Stimulated activated CD8-positive, alpha-beta memory T cell treated with anti-CD3 and anti-CD28 coated beads, Interleukin-7, amount 100 ng/mL, for 4 hours (primary cell): ENCODE measurements at places on chromosomes 5 and 9.

DNA sequence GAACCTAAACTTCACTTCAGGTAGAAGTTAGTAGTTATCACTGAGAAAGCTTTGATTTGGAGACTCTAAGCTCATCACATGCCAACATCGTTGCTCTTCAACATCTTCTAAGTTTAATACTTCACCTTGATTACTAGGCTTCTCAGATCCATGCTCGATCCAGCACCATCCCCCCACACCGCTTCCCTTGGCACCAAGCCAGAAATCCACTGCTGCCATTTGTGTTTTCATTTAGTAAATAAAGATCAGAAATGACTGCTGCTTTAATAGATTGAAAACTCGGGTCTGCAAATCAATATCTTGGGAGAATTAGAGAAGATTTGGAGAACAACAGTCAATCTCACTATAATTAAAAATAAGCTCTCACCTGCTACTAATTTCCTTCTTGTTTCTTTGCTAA is 214.7 kb upstream of the NR4A3 start:
- no peak for DNase-seq

DNA sequence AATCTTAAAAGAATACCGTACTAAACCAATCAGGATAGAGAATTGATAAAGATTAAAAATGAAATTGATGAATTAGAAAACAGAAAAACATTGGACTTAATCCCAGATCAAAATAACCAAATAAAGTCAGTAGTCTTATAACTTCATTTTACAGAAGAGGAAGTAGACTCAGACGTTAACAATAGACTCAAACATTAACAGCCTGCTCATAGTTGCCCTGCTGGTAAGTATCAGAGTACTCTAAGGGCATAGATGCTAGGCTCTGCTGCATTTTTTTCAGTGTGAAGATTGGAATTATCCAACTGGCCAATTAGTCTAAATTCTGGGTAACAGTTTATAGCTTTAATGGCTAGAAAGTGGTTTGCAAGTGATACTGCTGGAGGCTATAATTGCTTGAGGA is 42.9 kb downstream of the ADGRV1 start:
- no peak for DNase-seq

DNA sequence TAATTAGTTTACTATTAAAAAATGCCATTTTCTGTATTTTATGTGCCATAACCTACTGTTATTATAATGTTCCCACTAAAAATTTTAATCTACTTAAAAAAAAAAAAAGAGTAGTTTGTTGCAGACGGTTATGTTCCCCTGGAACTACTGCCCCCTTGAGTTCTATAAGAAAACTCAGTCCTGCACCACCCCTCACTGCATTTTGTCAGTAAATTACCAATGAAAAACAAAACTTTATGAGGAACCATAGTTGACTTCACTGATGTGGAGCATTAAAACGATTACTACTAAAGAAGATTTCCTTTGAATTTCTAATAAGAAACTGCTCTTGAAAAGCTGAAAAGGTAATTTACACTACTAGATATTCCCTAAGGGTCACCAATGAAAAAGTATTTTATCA is 288.7 kb downstream of the FBXL17 start:
- DNase-seq: no peak

GRCh38 chr5:59190746-59191145 is 607.9 kb downstream of the RAB3C start:
- no peak for DNase-seq

- no peak for DNase-seq
Measured at GRCh38 chr9:133854048-133854447, 115.9 kb upstream of the SARDH start.

DNA sequence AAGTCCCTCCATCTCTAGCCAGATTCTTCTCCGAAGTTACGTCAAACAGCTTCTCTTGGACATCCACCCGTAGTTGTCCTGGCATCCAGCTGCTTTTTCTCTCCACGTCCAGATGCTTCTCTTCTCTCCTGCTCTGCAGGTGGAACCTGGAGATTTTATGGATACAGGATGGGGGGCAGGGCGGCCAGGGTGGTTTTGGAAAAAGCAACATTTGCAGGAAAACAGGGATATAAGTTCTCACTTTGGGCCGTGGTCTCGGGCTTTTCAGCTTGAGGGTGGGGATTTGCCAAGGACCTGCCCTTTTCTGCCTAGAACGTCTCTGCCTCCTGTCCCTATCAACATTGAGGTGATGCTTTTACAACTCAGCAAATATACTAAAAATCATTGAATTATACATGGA is 1941.6 kb upstream of the C9orf72 start:
- DNase-seq: no peak

GRCh38 chr5:58012801-58013315 is 447.0 kb downstream of the PLK2 start:
- no peak for DNase-seq

GRCh38 chr5:10507575-10508096 is 56.2 kb upstream of the ANKRD33B start:
- DNase-seq: no peak

- DNase-seq: no peak
Measured at GRCh38 chr9:13107008-13107407, 172.5 kb downstream of the MPDZ start.

DNA sequence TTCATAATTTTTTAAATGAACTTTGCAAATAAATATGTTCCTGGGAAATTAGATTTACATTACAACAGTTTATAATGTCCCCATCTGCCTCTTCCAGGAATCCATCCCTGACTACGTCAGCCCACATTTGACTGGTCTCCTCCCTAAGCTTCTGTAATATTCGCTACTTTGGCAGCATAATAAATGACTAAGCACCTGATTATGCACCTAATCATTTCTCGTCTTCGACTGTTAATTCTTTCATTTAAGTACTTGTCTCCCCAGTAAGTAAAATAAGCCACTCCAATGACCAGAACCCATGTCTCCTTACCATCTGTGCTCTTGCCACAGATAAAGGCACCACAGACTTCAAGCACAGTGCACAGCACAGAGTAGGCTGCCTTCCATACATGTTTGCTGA is 122.7 kb downstream of the DENND1A start:
- no peak for DNase-seq

GRCh38 chr9:16515207-16515606 is 355.3 kb downstream of the BNC2 start:
- DNase-seq: no peak

- no peak for DNase-seq
Measured at GRCh38 chr5:135861641-135862040, 27.2 kb downstream of the SLC25A48 start.

- DNase-seq: no peak
Measured at GRCh38 chr9:35277171-35277520, 115.3 kb downstream of the UNC13B start.

GRCh38 chr9:101635473-101635872 is 40.7 kb upstream of the PPP3R2 start:
- no peak for DNase-seq

- DNase-seq: no peak
Measured at GRCh38 chr5:73297430-73297829, 124.4 kb downstream of the TMEM174 start.

DNA sequence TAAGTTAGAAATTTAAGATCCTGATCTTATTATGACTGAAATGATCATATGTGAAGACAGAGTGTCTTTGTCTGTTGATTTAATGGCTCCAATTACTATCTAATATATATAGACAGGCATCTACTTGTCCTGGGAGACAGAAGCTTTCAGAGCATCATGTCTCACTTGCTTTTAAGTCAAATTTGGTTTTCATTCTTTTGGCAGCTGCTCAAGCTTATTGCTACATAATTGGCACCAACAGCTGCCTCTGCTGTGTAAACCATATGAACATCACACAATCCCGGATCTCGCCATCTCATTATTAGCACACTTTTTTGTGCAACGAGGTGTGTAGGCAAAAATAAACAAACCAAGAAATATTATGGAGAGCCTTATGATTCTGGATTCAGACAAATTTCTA is 1717.9 kb downstream of the EFNA5 start:
- no peak for DNase-seq

DNA sequence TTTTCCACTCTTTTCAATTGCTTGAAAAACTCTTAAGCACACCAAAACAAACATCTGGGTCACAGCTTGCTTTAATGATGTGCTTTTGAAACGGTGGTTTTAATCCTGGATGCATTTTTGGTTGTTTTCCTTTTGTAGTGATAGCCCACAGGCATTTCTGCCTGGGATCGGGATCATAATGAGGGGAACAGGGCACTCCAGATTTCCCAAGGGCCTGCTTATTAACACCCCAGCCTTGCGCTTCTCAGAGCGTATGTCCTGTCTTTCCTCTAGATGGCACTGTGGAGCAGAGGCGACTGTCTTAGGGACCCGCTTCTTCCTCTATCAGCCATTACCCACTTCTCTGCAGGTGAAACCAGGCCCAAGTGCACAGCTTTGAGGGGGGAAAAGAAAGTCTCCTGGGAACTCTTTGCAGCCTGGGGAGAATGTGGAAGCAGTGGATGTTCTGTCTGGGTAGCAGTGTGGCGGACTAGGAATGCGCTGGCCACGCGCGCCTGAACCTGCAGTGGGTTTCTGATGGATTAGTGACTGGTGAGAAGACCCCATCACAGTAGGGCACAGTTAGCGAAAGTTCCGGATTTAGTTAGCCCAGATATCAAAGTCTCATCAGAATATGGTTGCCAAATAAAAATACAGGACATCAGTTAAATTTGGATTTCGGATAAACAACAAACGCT is 190.1 kb downstream of the GNA14 start:
- DNase-seq: peak; percentile 17

DNA sequence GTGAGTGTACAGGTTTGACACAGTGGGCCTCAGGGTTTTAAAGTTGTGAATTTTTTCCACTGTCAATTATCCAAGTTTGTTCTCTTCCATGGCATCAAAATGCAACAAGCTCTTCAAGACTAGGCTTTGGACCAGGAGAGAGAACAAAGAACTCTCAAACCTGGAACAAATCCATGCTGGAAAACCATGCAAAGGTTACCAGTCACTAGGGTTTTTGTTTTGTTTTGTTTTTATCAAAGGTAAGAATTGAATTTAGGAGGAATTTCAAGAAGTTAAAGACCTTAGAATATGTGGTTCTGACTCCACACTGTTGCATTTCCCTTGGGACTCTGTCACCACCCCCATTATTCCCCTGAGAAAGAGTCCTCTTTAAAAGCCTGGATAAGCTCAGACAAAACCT is 191.1 kb upstream of the PIK3R1 start:
- DNase-seq: no peak

- DNase-seq: no peak
Measured at GRCh38 chr9:107029146-107029545, 166.2 kb downstream of the ZNF462 start.

- DNase-seq: no peak
Measured at GRCh38 chr9:4105183-4105582, 194.7 kb downstream of the GLIS3 start.

GRCh38 chr5:157866536-157866935 is 7.6 kb upstream of the CLINT1 start:
- DNase-seq: no peak

GRCh38 chr9:116855881-116856662 is 169.0 kb downstream of the TRIM32 start:
- no peak for DNase-seq

- DNase-seq: no peak
Measured at GRCh38 chr5:67255881-67256280, 59.3 kb upstream of the CD180 start.

- DNase-seq: peak; percentile 20
Measured at GRCh38 chr9:96219026-96219899, 82.7 kb downstream of the HSD17B3 start.

GRCh38 chr5:140986117-140986521 is 19.8 kb downstream of the PCDHAC2 start:
- no peak for DNase-seq

DNA sequence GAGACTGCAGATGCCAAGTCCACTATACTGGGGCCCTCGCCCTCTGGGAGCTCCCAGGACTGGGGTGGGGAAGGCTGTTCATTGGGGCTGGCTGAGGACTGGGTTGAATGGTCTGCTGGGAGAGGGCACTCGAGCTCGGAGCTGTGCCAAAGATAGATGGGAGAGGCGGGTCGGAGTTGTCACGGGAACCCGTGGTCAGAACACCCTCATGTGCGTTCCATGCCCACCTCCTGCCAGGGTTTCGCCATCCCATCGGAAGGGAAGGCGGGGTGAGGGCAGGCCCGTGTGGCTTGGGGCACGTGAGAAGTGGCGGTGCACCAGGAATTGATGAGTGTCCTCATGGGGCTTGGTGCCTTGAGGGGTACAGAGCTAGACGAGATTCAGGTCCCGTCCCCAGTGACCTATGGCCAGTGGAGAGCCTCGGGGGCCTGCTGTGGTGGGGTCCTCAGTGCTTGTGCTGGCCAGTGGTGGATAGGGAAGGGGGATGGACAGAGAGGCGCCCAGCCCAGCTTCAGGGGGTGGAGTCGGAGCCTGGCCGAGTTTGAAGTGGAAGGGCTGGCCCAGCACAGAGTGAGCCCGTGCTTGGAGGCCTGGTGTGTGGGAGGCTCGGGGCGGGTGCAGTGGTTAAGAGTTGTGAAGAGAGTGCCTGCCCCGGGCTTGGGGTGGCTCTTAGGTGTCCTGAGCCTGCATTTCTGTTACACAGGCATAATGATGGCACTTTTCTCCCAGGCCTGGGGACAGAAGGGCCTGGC is 4.3 kb downstream of the CACFD1 start:
- no peak for DNase-seq

DNA sequence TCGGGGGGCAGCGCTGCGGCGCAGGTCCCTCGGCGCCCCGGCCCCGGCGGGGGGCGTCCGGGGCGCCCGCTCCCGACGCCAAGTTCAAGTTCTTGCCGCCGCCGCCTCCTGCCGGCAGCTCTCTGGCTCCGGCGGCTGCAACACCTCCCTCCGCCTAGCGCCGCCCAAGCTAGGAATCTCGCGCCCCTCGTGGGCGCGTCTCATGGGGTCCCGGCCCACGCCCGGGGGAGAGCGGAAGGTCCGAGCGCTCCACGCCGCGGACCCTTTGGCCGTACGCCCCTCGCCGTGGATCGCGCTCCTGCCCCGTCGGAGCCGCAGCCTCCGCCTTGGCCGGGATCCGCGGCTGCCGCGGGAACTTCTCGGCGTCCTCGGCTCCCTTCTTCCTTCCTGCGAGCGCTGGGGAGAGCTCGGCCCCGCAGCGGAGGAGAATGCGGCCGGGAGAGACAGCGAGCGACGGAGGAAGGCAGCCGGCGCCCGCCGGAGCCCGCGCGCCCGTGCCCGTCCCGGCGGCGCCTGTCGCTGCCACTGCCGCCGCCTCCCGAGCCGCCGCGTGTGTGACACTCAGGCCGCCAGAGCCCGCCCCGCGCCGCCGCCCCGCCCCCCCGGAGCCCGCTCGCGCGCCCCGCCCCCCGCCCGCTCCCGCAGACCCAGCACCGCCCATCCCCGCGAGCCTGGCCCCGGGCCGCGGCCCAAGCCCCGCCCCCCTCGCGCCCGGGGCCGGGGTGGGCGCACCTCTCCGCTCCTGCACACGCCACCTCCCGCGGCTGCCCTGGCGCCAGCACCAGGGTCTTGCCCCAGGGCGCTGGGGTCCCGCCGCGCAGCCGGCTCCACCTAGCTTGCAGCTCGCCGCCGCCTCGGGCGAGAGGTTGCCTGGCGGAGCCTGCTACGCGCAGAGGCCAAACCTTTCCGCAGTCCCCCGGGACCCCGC is at the start of gene SHB:
SHB (minus strand) TSS at position 527 of the 928 bp plus-strand sequence. CDS start 582 bp downstream, outside the sequence.
- DNase-seq: peak; percentile 53

DNA sequence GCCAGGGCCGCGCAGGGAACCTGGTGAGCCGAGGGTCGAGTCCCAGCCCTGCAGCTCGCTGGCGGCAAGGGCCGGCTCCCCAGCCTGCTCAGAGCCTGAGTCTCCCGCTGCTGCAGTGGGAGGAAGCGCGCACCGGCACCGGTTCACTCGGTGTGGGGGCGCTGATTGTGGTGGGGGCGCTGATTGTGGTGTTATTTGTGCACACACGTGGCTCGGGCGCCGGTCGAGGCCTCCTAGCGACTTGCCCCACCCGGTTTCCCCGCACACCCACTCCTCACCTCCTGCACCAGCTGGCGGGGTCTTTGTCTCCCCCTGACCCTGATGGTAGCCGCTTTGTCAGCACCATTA is 266.7 kb downstream of the NSG2 start:
- no peak for DNase-seq
